NCI-H526 (cell line): ENCODE measurements at places on chromosomes 16 and 17.

- DNase-seq = peak; percentile 28
These were observed 3.9 kb downstream of the RAI1 start for GRCh38 chr17:17684906-17685774.

GRCh38 chr17:48545022-48545375, at the start of gene HOXB2:
Gene HOXB2 (minus strand): TSS chr17:48545109. CDS start chr17:48544911, 198 bp downstream.
- DNase-seq = no peak

DNA sequence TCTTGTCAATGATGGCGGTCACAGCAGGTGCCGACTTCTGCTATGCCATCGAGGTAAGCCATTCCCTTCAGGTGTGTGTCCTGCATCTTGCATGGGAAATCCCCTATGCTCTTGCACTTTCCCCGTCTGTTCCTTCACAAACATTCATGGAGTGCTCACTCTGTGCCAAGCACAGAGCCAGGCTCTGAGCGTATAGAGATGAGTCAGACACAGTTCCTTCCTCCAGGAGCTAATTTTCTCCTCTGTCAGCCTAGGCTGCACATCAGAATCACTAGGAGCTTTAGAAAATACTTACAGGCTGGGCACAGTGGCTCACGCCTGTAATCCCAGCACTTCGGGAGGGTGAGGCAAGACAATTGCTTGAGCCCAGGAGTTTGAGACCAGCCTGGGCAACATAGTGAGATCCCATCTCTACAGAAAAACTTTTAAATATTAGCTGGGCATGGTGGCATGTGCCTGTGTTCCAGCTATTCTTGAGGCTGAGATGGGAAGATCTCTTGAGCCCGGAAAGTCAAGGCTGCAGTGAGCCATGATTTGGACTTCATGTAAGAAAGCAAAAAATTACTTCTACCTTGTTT, 14.1 kb downstream of the PRMT7 start:
- DNase-seq = no peak

DNA sequence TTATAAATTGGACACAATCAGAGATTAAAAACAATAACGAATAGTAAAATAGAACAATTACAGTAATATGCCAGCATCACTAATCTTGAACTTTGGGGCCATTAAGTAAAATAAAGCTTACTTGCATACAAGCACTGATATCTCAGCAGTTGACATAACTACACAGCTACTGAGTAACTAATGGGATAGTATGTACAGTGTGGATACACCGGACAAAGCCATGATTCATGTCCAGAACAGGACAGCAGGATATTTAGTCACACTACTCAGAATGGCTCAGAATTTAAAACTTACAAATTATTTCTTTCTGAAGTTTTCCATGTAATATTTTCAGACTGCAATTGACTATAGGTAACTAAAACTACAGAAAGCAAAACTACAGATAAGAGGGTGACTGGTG, 427.5 kb downstream of the CDH13 start:
- no peak for DNase-seq

DNA sequence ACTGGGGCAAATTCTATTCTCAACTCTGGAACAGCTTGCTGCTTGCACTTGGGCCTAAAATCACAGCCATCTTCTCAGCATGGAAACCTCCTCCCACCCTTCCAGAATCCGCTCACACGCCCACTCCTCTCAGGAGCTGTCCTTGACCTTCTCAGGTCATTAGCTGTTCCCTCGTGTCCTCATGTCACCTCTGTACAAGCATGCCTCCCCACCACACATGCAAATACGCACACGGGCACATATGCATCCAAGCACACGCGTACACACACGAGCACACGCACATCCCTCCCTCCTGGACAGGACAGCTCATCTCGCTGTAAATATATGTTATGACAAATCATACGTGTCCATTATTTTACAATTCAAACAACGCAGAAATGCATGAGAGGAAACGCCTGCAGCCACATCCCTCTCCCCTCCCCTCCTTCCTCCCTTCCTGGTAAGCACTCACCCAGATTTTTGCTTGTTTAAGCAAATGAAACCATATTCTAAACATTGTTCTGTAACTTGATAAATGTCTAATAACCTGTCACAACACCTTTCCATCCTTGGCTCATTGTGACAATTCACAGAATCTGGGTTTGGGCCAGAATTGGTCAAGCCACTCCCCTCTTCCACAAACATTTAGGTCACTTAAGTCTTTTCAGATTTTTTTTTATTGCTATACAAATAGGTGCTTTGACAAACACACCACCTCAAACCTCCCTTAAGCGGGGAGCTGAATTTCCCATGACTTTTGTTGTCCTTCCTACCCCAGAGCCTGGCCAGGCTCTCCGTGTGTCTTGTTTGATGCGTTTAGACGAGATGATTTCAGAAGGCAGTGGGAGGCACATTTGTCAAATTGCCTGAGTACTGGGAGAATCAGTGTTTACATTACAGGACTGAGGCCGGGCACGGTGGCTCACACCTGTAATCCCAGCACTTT, 41.7 kb downstream of the DNAH17 start:
- DNase-seq = peak; percentile 82

DNA sequence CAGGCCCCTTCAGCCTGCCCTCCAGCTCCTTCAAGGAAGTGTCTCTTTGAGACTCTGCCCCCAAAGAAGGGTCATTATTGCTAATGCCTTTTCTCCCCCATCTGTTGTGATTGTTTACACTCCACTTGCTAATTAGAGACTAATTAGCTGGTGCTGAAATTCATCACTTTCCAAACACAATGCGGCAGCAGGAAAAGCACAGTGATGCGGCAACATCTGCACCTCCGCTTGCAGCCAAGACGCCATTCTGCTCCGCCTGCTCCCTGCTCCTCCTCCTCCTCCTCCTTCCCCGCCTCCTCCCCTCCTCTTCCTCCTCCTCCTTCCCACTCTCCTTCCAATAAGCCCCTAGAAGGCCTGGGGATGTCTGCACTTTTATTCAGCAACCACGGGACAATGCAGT, 110.5 kb downstream of the SDK2 start:
- DNase-seq = no peak

DNA sequence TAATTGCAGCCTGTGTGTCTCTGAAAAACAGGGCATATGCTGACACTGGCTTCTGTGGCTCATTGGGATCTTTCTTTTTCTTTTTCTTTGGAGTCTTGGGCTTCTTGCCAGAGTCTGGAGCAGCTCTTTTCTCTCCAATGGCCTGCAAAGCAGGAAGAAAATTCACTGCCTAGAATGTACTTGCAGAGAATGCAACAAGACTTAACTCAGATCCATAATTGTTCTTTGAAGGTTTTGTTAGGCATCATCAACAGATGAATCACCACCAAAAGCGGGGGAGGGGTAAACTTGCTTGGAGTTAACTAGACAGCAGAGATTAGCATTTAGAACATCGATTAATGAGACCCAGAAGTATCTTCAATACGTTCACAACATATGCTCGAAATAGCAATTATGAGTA, 100.9 kb downstream of the TOX3 start:
- DNase-seq = no peak

- no peak for DNase-seq
These were observed 8.9 kb upstream of the RBFOX3 start for GRCh38 chr17:79619636-79620206.

GRCh38 chr17:36085765-36086164, 4.2 kb downstream of the CCL3 start:
- no peak for DNase-seq

DNA sequence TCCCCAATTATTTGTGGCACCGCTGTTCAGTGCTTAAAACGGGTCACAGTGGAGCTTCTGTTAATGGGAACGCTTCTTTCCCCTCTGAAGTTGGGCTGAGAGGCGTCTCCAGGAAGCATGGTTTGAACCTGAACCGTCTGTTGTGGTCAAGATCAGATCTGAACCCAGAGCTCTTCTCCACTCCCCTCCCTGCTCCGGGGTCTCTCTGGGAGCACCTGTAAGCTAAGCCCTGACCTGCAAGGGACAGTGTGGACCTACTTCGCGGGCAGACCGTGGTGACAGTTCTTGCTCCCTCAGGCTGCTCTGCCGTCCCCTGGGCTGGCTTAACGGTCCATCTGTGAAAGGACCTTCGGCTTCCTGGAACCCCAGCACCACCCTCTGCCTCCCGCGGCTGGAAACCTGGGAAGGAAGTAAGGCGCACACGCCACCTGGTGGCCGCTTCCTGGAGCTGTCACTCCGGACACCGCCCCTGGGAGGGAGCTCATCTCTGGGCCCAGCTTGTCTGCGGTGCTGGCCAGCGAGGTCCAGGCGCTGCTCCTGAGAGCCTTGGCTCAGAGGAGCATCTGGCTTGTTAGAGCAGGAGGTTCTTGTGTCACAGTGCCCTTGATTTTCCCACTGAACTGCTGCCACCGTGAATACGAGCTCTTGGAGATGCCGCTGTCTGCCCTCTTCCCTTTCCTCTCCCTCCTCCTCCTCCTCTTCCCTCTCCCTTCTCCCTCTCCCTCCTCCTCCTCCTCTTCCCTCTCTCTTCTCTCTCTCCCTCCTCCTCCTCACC, 518.5 kb upstream of the EEF2KMT start:
- no peak for DNase-seq

- DNase-seq = no peak
These were observed 5.8 kb downstream of the CBX8 start for GRCh38 chr17:79790805-79791734.

DNA sequence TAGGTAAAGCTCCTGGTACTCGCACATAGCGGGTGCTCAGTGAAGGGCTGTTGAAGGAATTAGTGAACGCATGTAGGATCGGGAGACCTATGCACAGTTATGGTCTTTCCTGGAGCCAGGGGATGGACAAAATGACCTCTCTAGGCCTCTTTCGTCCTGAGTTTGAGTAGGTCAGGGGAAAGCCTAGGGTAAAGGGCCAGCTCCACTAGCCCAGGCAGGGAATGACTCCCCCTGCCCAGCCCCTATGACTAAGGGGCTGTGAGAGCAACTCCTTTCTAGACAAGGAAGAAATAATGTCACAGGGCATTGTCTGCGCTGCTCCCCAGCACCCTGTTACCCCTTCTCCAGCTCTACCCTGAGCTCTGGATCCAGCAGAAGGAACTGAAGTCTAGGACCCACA, 24.6 kb upstream of the FMNL1 start:
- no peak for DNase-seq

DNA sequence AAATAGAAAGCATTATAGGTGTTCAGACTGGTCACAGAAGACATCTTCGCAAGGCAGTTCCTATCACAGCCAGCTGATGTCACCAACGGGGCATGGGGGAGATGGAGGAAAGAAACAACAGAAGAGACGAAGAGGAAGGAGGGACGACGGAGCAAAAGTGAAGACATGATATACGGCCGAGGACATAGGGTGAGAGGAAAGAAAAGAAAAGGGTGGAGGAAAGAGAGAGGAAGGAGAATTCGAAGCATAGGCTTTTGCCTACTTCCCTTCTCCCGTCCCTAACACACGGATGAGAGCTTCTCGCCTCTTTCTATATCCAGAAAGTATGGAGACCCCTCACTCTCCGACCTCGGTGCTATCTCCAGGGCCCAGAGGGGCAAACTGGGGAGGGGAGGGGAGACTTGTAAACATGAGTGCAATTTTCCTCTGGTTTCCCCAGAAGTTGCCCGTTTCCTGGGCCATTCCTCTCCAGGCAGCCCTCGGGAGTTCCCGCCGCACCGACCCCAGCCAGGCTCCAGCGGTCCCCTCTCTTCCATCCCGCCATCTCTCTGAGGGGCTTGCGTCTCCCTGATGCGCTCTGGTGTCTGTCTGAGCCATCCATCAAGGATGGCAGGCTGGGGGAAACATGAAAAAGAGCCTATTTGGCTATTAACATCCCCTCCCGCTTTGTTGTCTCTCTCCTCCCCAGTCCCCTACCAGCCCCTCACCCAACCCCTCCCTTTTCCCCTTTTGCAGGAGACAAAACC, 26.0 kb downstream of the COPZ2 start:
- peak; percentile 73 for DNase-seq

DNA sequence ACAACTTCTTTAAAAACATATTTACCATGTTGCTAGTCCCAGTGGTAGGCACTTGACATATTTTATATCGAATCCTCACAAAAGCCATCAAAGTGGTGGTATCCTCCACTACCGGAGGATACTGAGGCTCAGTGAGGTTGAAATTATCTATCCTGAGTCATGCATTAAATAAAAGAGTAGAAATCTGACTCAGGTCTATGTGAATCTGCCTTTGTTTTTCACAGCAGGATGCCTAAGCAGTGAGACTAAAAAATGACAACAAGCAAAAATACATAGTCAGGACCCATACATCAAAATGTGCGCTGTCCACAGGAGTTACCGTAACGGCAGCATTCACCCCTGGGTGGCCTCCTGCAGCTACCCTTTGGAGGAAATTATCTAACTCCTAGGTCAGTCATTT, 17.7 kb downstream of the BRD7 start:
- DNase-seq = no peak

- no peak for DNase-seq
These were observed 13.3 kb upstream of the NUDT16L1 start for GRCh38 chr16:4679850-4680636.

DNA sequence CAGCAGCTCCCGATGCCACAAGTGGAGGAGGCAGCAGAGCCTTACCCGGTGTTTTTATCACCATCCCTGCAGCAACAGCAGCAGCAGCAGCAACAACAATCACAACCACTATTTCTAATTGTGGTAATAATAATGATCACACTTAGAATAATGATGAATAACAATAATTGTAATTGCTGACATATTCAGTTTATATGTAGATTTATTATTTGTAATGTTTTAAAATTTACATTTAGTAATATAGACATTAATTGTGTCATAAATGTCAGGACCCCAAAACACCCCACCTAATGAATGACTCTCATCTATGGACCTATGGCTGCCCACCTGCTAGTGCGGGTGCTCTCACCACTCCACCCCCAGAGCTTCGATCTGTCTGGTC, 170.0 kb downstream of the AHSP start:
- no peak for DNase-seq

DNA sequence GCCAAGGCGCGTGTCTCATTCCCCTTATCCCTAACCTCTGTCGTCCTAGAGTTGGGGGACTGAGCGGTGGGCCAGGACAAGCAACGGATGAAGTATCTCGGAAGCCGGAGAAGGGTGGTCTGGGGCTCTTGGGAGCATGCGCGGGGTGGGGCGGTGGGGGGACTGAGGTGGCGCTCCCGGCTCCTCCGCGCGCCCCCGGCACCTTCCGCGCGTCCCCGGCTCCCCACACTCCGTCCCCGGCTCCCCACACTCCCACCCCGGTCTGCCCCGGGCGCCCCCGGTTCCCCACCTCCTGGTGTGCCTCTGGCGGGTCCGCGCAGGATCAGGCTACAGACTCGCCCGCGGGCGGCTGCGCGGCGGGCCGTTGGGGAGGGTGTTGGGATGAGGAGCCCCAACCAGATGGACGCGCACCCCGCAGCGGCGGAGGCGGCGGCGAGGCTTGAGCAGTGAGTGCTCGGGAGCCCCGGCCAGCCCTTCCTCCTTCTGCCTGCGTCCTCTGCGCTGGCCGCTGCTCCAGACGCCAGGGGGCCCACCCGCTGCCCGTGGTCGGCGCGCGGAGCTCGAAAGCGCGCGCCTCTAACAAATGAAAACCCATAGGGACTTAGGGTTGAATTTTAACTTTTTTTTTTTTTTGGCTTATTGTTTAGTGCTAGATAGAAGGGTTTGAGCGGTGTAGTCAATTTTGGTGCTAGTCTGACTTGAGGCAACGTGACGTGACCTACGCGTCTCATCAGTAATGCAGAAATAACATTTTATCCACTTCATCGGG, 5.6 kb upstream of the CRYM start:
- peak; percentile 53 for DNase-seq

GRCh38 chr17:39706921-39707337, 7.1 kb downstream of the ERBB2 start:
- no peak for DNase-seq

GRCh38 chr16:46828943-46829342, 2.0 kb downstream of the C16orf87 start:
- DNase-seq = no peak
